MCF 10A (cell line): ENCODE measurements at places on chromosomes 11 and 22. TPM values are rescaled to one million over a fixed set of nuclear protein-coding genes. Genes with fewer than 3 reads are reported as not detected.

DNA sequence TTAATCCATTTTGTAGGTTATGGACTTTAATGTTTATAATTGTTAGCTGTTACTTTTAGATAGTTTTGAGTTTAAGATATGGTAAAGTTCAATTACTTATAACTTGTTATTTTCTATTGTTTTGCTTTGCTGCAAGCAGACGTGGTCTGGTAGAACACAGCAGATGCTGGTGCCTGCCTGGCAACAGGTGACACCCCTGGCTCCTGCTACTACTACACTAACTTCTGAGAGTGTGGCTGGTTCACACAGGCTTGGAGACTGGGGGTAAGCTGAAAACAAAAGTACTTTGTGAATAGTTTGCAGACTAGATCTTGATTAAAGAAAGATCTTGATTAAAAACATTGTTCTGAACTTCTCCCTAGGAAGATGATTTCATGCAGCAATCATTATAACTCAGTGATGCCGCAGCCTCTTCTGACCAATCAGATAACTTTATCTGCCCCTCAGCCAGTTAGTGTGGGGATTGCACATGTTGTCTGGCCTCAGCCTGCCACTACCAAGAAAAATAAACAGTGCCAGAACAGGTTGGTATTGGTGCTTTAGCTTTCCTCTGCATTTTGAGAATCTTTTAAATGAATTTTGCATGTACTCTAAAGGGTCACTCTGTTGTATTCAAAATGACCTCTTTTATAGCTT lies 90.4 kb downstream of the HIPK3 start:
- no peak for DNase-seq

GRCh38 chr11:129828301-129828836 lies 12.7 kb downstream of the TMEM45B start:
- DNase-seq, result peak; percentile 81

GRCh38 chr11:18671246-18671645 lies 27.3 kb upstream of the TMEM86A start:
- no peak for DNase-seq

GRCh38 chr11:63843041-63843440 lies 4.1 kb downstream of the MARK2 start:
- no peak for DNase-seq

DNA sequence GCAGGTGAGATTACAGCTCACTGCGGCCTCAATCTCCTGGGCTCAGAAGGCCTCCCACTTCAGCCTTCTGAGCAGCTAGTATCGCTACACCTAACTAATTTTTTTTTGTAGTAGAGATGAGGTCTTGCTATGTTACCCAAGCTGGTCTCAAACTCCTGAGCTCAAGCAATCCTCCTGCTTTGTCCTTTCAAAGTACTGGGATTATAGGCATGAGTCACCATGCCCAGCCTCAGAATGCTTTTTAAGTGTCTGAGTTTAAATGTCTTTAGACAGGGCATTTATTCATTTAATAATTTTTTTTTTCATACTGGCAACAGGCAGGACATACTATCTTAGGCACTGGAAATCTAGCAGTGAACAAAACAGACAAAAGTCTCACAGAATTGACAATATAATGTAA lies 27.7 kb downstream of the LRP4 start:
- DNase-seq, result no peak

- no peak for DNase-seq
Measured at GRCh38 chr11:44944181-44944852, 6.4 kb downstream of the TP53I11 start.

GRCh38 chr11:1543606-1544263 lies 28.3 kb downstream of the DUSP8 start:
- no peak for DNase-seq

GRCh38 chr22:42353883-42354727 lies 78.1 kb downstream of the NFAM1 start:
- DNase-seq, result no peak

- DNase-seq, result no peak
Measured at GRCh38 chr11:1221848-1222311, 986 bp upstream of the MUC5B start.

- DNase-seq, result peak; percentile 43
Measured at GRCh38 chr11:114059984-114060391, 477 bp downstream of the ZBTB16 start.

The TRIM49 gene
- not detected in 2 replicates for total RNA-seq

- no peak for DNase-seq
Measured at GRCh38 chr11:20315800-20316199, 47.7 kb upstream of the HTATIP2 start.

- no peak for DNase-seq
Measured at GRCh38 chr11:132520199-132520598, 1012.1 kb downstream of the OPCML start.

The RELT gene
- 5.8 and 8.4 TPM in 2 replicates for total RNA-seq

DNA sequence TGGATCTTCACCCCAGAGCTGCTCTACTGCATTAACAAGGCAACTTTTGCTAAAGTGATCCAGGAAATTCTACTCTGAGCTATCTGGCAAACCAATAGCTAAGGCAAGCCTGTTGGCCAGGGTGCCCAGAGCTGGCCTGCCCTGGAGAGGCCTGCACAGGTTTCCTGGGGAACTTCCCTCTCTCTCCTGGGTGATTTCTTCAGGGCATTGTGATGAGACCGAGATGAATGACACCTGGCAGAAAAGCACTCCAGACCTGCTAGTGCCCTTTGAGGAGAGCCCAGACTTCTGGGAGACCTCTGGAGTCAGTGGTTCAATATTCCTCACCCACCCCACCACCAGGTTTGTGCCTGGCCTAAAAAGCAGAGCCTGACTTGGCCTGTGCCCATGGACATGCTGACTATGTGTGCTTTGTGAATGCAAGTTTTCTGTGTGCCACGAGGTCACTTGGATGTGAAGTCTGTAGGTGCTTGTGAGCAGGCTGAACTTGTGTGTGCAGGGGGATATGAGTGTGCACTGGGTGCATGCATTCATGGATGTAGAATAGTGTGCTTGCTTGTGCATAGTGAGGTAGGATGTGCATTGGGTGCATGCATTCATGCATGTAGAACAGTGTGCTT lies 4.4 kb upstream of the APLNR start:
- no peak for DNase-seq

DNA sequence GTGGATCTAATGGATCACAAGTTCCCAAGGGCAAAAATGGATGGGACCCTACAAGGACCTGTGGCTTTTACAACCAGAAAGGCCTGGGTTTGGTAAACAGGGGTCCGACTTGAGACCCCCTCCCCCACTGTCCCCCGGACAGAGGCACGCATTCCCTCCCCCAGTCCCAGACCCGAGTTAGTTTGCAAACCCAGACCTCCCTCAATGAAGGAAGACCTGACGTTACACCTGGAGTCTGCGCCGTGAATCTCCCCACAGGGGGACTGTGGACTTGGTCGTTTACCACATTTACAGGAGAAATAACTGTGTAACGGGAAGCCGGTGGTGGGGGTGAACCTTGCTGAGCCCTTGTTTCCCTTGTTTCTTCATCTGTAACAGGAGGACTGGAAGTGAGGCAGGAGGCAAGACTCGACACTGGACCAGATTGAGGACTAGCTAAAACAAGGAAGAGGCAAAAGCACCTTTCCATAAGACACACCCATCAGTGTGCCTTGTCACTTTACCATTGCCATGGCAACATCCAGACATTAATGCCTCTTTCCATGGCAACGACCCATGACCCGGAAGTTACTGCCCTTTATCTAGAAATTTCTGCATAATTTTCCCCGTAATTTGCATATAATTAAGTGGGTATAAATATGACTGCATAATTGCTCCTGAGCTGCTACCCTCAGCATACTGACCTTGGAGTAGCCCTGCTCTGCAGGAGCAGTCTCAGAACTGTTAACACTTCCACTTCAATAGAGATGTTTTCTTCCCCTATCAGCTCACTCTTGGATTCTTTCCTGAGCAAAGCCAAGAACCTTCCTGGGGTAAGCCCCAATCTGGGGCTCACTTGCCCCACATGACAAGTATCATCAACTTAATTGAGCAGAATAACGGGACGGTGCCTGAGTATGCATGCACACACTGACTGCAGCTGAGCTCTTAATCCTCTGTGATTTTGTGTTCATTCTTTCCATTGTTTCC lies 25.4 kb downstream of the PDGFB start:
- no peak for DNase-seq

DNA sequence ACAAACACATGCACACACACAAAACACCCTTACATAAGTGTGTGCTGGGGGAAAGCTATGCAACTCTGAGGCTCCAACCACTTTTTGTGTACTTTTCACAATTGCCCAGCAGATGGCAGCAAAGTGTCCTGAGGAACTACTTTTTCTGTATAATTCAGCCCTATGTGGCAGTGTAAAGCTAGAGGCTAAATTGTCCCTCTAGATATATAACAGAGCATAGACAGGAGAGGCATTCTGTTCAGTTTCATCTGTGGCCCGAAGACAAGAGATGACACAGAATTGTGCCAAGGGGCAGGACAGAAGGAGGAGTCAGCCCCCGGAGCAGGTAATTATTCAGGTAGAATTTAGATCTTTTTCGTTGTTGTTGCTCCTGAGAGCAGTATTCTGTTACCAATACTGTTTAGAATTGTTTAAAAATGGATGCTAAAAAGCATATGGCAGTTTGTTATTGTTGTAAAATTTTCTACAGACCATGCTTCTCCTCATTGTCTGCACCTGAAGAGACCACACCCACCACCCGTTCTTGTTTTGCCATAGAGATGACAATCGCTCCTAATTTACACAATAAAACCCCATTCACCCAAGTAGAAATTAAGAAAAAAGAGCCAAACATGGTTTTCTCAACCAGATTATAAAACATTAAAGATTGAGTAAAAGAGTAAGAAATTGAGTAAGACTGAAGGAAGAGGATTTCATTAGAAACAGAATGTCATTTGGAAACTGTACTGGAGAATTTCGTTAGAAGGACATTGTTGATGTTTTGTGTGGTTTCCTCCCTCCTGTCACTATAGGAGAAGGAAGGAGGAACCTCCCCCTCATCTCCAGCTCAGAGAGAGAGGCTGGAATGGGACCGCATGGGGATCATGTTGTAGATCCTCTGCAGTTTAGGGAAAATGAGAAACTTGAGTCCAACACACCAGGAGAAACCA lies 14.5 kb upstream of the MS4A7 start:
- DNase-seq, result peak; percentile 77

GRCh38 chr11:117919341-117919740 lies 9.9 kb downstream of the TMPRSS13 start:
- no peak for DNase-seq

- DNase-seq, result peak; percentile 89
Measured at GRCh38 chr22:30310881-30311771, 15.6 kb downstream of the TBC1D10A start.

GRCh38 chr22:23569716-23570115 lies 10.4 kb downstream of the IGLL1 start:
- DNase-seq, result no peak

- no peak for DNase-seq
Measured at GRCh38 chr11:57941875-57942274, 81.8 kb upstream of the OR9Q1 start.

DNA sequence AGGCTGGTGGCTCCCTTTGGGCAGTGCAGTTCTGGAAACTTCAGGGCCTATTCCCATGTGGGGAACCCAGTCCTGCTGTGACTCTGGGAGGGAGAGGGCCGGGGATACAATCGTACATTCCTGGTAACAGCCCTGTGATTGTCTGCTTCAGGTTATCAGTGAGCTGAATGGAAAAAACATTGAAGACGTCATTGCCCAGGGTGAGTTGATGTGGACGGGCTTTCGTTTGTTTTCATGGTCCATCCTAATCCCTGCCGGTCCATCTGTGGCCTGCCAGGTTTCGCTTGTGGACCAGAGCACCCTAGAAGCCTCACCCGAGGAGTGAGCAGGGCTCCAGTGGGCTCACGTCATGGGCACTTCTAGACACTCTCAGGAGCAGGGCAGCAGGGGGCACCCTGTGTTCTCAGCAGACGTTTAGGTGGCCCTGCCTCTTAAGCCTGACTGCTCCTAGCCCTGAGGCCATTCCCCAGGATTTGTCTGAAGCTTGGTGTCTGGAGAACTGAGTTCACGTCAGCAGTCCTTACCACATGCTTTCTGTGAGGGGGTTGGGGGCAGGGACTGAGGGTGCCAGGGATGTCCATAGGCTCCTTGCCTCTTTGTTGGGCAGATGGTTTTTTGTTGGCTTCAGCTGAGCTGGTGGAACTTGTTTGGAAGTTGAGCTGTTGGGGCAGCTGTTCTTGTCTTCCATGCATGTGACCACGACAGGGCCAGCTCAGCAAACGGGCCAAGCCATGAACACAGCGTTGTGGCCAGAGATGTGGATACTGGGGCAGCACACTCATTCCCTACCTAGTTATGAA lies 1.9 kb downstream of the RPLP2 start:
- peak; percentile 51 for DNase-seq
